ENCODE measurements at places on chromosomes 7 and 10.

- no peak for DNase-seq
Measured at GRCh38 chr7:87448388-87448787, 27.1 kb downstream of the ABCB4 start.

- no peak for DNase-seq
Measured at GRCh38 chr7:41977151-41977651, 259.8 kb downstream of the GLI3 start.

- no peak for DNase-seq
Measured at GRCh38 chr7:55192723-55193122, 172.4 kb upstream of the LANCL2 start.

DNA sequence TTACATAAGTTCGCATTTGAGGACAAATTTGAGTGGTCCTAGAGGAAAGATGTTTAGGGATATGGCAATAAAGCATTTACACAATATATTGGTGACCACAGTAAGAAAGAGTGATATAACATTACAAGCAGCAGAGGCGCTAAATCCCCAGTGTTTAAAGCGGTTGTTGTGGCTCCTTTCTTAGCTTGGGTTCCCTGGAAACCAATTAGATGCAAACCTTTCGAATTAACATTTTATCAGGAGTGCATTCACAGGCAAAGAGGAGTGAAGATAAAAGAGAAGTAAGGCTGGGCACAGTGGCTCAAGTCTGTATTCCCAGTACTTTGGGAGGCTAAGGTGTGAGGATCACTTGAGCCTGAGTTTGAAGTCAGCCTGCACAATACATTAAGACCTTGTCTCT, 331.1 kb downstream of the BICC1 start:
- no peak for DNase-seq

GRCh38 chr10:119518936-119519335, 23.6 kb downstream of the RGS10 start:
- DNase-seq = no peak

DNA sequence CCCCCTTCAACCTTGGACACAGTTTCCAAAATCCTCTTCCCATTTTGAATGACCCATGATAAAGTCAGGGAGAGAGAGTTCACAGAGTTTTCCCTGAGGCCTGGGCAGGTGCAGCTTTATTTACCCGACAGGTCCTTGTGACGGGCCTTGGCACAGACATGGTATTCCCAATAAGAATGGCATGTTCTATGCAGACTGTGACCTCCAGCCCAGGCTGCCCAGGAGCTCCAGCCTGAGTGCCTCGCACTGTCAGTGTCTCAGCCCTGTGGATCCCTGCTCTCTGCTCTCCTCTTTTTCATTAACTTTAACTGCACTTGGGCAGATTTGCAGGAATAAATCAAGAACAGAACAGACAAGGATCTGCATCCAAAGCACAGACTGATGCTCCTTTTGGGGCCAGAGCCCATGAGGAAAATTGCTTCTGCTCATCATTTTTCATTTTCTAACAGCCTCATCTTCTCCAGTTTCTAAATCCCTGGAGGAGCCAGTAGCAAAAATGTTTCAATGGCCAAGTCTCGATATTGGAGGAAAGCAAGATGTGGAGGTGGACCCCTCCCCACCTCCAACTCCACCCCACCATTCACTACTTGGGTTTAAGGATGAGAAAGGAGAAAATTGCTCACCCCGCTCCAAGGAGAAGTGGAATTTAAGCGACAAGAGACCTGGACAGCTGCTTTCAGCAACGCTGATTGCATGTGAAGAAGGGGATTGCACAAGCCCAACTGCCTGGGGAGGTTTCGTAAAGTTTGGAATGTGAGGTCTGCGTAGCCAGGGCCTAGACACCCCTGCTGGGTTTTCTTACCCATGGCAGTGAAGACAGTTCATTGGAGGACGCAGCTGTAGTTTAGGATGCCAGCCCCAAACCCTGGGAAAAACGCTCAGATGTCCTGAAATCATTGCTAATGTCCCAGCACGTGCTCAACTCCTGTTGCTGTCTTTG, 225.9 kb downstream of the WDR11 start:
- no peak for DNase-seq

GRCh38 chr7:134347567-134347966, 30.8 kb upstream of the SLC35B4 start:
- DNase-seq = no peak

DNA sequence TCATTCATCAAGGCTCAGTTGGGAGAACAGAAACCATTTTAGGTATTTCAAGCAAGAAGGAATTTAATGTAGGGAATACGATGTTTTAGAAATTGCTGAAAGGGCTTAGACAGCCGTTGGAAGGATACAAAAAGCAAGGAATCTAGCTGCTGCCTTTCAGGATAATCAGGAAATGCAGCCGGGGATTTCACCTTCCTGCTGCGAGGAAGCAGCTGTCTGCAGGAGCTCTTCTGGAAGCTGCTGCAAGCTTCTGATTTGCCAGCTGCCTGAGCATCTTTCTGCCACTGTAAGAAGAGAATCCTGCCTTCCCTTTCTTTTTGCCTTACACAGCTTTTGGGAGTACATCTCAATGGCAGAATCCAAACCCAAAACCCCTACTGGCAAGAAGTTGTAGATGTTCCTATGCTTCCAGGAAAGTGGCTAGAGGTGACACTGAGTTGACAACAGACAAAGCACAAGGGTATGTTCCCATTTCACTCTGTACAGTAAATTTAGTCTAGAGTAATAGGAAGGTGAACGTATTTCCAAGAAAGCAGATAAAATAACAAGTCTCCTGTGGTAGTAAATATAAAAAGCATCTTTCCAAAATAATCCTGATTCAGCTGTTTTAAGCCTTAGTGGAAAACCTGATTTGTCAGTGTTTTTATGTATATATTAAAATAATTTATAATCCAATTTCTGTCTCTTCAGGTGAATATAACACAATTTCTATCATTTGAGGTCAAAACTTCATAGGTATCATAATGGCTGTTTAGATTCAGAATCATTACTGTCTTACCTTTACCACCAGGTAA, 148.4 kb upstream of the LRGUK start:
- no peak for DNase-seq

DNA sequence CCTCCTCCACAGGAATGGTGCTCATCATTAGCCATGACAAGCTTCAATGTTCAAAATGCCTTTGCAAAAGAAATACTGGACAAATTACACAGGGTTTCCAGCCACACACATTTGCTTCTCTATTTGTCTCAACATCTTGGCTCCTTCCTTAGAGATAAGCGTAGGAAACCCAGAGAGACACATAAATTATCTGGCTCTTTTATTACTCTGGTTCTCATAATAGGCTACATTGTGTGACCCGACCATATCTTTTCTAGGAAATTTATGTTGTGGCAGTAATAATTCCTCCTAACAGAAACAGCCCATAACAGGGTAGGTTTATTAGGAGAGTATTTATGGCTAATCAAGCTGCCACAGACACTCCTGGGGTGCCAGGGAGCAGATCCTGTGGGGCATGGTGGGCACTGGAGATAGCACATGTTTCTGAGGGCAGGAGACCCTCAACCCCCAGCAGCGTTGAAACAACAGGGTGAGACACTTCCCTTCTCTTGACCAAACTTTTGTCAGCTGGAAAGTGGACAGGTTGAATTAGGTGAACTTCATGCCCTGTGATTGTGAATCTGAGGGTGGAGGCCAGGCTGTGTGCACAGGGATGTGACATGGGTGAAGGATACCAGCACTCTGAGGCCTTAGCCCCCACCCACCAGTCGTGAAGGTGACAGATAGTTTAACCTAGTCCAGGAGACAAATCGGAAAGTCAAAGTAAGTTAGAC, 295.9 kb upstream of the ZNF32 start:
- no peak for DNase-seq

DNA sequence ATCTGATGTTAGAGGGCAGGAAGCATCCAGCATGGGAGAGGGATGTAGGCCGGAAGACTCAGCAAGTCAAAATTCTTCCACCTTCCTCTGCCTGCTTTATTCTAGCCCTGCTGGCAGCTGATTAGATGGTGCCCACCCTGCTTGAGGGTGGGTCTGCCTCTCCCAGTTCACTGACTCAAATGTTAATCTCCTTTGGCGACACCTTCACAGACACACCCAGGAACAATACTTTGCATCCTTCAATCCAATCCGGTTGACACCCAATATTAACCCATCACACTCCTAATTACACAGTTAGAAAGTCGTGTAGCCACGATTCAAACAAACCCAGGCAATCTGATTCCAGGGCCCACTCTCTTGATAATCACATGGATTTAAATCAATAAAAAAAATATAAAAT, 433.9 kb upstream of the LRGUK start:
- DNase-seq = no peak

DNA sequence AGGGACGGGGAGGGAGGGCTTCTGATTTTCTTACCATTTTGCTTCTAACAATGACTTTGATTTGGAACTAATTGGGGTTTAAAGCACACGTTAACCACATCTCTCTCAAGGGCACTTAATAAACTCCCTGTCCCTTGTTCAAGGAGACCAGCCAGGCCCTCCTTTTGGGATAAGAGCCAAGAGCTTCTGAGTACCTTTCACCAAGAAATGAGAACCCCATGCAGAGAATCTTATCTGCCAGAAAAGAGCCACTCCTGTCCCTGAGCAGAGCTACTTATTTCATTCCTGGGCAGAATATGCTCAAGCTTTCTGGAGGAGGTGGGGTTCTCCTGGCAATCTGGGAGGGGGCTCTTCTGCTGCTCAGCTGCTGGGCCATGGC, 574.6 kb downstream of the GALNT17 start:
- no peak for DNase-seq

GRCh38 chr7:97973206-97973658, 16.8 kb downstream of the OCM2 start:
- no peak for DNase-seq

GRCh38 chr10:38093816-38094157, 350 bp upstream of the ZNF37A start:
- DNase-seq = no peak

DNA sequence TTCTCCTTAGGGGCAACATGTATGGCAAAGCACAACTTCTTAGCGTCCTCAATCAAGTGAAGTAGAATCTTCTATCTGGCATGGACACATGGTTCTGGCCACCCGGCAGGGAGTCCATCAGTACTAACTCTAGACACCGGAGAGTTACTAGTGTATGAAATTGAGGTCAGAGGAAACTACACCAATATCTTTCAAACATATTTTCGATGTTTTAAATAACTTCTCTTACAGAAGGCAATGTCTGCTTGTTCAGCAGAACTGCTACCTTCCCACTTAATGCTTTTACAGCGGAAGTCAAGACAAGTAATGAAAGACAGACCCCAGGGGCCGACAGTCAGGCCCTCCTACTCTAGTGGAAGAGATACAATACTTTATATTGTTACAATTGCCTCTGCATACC, 89.9 kb downstream of the RNF216 start:
- no peak for DNase-seq

- DNase-seq = no peak
Measured at GRCh38 chr10:27717861-27718260, 27.8 kb downstream of the MKX start.

DNA sequence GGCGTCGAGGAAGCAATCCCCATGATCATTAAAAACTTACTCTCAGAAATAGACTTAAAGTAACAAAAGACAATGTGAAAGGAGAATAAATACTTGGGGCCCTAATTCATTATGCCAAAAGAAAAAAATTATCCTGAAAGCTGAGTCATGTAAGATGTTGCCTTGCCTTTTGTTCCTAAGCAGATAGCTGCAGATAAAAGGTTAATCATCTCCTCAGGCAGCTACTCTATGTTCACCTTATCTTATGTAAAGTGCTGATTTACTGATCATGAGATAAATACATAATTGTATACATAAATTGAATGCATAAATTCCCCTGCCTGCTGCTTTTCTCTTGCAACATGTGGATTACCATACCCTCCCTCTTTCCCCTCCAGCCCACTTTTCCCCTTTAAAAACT, 28.1 kb upstream of the CREB3L2 start:
- no peak for DNase-seq

DNA sequence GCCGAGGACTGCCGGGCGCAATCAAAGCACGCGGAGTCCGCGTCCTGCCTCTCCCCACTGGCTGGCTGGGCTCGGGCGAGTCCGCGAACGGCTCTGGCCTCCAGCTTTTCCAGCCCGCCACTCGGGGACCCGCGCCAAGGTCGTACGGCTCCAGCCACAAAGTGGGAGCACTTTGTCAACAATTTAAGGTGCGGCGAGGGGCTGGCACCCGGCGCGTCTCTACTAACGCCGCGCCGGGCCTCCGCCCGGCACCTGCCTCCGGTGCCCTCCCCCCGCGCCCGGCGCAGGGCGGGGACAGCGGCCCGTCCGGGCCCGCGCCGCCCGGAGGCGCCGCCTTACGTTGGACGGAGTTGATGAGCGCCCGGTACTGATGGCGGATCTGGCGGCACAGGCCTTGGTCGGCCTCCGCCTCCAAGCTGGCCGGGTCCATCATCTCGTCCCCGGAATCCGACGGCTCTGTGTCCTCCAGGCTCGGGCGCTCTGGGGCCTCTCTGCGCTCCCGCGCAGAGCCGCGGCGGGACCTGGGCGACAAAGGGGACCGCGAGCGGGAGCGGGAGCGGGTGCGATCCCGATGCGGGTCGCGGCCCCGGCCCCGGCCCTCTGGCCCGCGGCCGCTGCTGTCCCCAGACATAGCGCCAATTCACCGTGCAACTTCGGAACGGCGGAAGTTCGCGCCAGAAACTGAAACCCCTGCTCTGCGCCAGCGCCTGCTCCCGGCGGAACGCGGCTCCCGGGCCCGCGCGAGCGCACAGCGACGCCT, at the start of gene NSMCE4A:
Gene NSMCE4A (minus strand): TSS at position 683 of the 760 bp plus-strand sequence. CDS start 52 bp downstream, at position 631.
- DNase-seq = peak; percentile 94

Measured in aorta (tissue), 5 donors.